ENCODE measurements at places on chromosomes 5 and 9.
A peak's percentile ranks its signal among the peaks of the same experiment; 100 is the strongest.

DNA sequence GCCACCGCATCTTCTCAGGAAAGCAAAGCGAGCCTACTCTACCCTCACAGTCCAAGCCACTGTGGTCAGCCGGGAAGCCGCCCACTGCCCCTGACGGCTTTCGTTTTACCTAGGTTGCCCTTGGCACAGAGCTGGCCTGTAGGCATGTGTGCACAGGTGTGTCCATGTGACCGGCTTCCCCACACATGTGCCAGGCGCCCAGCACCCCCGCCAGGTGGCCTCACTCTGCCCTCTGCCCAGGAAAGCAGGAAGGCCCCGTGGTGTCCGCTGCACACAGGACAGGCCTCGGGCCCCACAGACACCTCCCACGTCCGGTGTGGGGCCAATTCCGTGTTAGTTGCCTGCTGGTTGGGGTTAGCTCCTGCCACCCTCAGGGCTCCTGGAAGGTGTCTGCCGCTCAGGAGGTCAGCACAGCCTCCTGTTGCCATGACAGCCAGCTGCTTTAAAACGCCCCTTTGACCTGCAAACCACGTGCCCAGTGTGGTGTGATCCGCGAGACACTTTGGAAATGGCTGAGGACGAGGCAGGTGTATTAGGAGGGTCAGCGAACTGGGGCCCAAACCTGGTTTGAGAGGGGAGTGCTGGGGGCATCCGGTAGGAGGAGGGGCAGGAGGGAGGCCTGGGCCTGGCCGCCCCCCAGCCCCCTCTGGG is 28.7 kb downstream of the TPPP start:
- no peak for DNase-seq

DNA sequence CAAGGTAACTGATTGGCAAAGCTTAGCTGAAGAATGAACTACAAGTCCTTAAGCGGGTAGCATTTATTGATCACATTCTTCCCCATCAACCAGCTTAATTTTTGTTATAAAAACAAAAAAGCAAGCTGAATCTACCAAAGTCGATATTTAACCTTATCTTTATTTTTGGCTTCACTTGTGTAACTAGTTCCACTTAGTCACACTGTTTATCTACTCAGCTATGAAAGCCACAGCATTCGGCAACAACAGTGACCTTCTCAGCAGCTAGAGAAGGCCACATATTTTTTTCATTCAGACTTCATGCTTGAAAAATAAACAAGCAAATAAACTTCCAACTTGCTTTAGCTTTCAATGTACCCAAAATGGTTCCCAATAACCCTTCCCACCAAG is 69.4 kb downstream of the KLHL3 start:
- DNase-seq = peak; percentile 21

GRCh38 chr9:127021664-127022363 is 100.6 kb downstream of the ANGPTL2 start:
- DNase-seq = peak; percentile 100

DNA sequence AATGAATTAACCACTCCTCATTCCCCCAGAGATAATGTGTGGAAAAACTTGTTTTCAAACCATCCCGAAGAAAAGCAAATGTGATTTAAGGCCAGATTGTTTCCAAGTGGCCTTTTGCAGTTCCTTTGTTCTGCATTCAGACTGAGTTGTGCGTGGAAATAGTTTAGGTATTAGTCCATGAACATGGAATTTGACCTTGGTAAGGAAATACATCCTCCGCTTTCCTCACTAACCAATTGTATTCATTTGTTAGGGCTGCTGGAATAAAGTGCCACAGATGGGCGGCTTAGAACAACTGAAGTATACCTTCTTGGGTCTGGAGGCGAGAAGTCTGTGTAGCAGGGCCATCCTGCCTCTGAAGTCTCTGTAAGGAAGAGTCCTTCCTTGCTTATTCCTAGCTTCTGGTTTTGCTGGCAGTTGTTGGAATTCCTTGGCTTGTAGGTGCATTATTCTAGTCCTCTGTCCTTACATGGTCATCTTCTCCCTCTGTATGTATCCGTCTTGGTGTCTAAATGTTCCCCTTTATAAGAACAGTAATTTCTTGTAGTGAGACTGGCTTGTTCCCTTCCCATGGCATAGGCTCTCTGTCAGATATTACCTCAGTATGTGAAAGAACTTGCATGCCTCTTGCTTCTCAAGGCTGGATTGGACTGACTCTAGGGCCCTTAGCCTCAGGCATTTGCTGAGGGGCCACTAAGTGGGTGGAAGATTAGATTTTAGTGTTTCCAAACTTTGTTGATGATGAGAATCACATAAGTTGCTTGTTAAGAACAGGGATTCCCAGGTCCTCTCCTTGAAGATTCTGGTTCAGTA is 53.9 kb downstream of the RAI14 start:
- DNase-seq = peak; percentile 84

GRCh38 chr5:143484601-143485000 is 81.1 kb upstream of the NR3C1 start:
- peak; percentile 30 for DNase-seq

DNA sequence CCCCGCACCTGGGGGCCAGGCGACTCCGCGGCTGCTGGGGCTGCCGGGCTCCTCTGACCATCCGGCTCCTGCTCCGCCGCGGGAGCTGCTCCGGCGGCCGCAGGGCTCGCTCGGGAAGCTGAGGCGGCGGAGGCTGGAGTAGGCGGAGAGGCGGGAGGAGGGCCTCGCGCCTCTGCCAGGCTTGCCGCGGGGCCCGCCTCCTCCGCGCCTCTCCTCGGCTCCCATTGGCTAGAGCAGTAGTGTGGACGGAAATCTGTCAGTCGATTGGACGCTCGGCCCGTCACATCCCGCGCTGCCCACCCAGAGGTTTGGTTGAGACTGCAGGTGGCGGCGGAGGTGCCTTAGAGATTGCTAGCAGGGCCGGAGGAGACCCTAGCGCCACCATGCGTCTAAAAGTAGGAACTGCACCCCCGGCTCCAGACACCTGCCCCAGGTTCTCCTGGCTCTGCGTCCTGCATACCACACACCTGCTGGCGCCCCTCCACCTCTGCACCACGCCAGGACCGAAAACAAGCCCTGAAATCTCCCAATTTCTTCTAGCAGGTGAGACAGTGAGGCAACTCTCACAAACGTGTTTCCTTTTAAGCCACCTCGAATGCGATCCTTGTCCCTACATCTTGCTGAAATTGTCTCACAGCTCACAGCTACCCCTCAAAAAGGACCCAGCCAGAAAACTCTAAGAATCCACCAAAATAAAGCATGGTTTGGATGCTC is at the start of gene SCAI:
SCAI (minus strand) TSS at position 152 of the 714 bp plus-strand sequence; CDS start at position 61, 91 bp downstream.
- DNase-seq = peak; percentile 98

DNA sequence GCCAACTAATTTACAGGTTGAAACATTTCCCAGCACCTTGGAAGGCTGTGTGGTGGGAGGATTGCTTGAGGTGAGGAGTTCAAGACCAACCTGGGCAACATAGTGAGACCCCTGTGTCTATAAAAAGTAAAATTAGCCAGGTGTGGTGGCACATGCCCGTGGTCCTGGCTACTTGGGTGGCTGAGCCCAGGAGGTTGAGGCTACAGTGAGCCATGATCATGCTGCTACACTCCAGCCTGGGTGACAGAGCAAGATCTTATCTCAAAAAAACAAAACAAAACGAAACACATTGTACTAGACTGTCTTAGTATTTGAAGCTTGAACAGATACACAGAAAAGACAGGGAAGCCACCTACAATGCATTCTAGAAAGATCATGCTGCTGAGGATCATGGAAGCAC is 2.8 kb upstream of the HSDL2 start:
- DNase-seq = no peak

GRCh38 chr5:153991168-153991567 is 47.5 kb downstream of the FAM114A2 start:
- DNase-seq = no peak

DNA sequence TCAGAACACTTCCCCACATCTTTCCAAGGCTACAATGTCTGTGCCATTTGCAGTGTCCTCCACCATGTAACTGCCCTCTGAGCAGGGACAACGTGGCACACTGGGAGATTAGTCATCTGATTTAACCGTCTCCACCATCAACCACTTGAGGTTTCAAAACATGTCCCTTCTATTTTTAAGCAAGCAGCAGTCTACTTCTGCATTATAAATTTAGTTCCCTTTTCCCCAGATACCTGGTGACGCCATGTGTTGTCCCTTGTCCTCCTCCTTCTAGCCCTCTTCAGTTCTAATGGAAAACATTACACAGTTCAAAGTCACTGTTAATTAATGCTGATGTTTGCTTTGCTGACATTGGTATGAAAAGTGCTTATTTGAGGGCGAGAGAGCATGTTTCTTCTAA is 52.8 kb downstream of the ATP10B start:
- DNase-seq = no peak

GRCh38 chr5:159422361-159422760 is 92.1 kb upstream of the IL12B start:
- DNase-seq = peak; percentile 42

- DNase-seq = no peak
Measured at GRCh38 chr5:61905613-61906012, 400.4 kb upstream of the KIF2A start.

DNA sequence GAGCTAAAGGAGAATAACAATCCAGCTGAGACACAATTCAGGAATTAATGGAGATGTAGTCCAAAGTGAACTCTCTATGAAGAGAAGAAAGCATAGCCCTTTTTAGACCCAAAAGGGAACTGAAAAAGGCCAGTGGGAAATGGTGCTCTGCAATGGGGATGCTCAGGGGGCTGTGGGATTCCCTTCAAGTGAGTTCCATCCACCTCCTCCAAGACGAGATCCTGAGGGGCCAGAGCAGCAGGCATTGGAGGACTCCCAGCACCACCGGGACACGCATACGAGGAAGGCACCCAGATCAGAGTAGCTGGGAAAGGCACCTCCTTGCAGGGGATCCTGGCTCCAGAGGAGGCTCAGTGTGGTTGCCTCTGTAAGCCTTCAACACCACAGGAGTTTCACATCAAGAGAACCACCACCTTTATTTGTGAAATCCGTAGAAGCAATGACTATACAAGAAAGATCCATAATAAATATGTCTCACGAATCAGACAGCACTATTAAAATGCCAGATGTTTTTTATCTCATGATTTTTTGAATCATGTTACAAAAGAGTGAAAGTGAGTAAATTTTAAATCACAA is 288.2 kb downstream of the MED10 start:
- no peak for DNase-seq

DNA sequence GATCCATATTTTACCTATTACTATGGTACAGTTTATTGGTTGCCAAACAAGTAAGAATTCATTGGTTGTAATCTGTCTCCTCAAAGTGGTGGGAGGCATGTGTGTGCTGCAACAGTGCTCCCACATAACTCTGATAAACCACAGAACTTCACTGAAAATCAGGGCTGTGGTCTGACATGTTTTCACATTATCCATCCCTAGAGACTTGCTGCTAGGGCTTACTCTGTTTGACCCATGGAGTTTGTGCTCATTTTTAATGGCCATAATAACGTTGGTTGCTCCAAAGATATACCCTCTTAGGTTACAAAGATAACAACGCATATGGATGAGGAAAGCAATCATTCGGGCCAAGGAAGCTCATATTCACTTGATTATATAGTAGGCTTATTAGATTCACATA is 37.0 kb downstream of the HACD4 start:
- no peak for DNase-seq

DNA sequence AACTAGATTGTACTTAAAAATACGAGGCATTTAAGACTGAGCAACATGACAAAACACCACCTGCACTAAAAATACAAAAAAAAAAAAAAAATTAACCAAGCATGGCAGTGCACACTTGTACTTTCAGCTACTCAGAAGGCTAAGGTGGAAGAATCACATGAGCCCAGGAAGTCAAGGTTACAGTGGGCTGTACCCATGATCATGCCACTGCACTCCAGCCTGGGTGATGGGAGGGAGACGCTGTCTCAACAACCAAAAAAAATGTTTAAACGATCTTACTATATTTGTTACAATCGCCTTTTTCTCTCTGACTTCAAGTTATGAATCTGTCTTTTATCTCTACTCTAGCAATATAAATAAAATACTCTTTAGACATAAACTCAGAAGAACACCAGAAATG is 1454.3 kb downstream of the MAT2B start:
- DNase-seq = no peak

DNA sequence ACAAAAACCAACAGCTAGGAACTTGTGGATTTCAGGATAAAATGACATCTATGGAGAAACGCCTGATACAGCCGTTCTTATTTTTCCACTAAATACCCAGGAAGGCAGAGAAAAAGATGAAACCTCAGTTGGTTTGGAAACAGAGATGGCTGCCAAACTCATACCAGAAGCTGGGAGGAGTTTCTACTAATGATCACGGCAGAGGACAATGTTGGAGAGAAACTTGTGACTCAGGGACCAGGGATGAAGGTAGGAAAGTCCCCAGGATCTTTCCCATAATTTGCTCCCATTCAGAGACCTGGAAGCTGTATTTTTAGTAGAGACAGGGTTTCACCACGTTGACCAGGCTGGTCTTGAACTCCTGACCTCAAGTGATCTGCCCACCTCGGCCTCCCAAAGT is 187.1 kb upstream of the IER5L start:
- DNase-seq = no peak

- no peak for DNase-seq
Measured at GRCh38 chr9:111433082-111433481, 51.1 kb downstream of the ECPAS start.

DNA sequence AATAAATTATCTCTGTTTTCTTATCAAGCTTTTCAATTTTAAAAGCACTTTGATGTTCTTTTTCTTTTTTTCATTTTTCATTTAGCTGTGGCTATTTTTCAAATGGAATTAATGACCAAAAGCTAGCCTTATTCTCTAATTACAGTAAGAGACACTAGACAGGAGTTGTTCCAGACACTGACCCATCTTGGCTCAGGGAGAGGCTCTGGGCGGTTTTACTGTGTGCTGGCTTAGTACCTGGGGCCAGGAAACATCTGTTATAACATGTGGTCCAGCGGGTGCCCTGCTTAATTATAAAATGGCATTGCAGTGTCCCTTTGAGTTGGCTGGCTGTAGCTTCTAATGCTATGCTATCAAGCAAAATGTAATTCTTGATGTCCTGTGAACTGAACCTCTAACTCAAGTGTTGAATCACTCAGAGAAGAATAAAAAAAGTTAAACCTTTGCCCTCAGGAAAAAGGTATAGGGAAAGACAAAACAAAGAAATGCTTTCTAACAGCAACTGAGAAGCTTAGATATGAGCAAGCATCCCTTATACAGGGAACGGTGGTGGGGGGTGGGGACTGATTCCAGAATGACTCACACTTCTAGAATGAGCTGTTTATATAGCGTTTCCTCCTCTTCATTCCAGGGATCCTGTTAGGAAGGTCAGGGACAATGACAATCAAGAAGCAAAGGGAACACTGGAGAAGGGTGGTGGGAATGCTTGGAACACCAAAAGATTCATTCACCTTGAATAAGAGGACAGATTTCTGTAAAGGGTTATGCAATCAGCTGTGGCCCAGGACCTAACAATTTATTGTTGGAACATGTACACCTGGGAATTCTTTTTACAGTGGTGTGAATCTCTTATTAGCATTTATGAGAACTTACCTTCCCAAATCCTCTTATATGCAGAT is 58.7 kb upstream of the NFIB start:
- DNase-seq = peak; percentile 72

GRCh38 chr5:3325972-3326840 is 269.4 kb upstream of the IRX1 start:
- DNase-seq = no peak

- DNase-seq = no peak
Measured at GRCh38 chr9:88418025-88418424, 29.8 kb downstream of the SPIN1 start.

All from fibroblast of mammary gland (primary cell).